HFFc6 (cell line): ENCODE measurements at places on chromosomes 5 and 9.

DNA sequence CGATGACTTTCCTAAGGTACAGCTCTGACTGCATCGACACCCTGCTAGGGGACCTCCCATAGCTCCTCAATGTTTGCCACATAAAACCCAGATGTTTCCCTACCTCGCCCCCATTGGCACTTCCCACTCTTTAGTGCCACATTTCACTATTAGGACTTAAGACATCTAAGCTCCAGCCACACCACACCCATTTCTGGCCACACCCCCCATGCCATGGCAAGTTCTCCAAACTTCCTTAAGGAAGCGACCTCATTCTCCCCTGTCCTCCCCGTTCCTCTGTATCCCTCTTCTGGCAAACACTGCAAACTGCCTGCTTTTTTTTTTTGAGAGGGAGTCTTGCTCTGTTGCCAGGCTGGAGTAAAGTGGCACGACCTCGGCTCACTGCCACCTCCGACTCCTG is 62.9 kb downstream of the USP20 start:
- peaks cover 20% of the 10 kb centered on the region for H3K36me3 ChIP-seq
- no peaks in the 10 kb centered on the region for H3K27me3 ChIP-seq
- H3K4me3 ChIP-seq: no peak overlapping the region
- peaks cover 8% of the 10 kb centered on the region; the same call in 1 of the 2 replicates for H3K4me1 ChIP-seq
- H3K27ac ChIP-seq: no peak overlapping the region; the same call in 1 of the 2 replicates

GRCh38 chr5:179974246-179974945 is 66.7 kb upstream of the TBC1D9B start:
- H3K27me3 ChIP-seq: peaks cover 3% of the 10 kb centered on the region
- no peak for DNase-seq
- H3K4me1 ChIP-seq: no peaks in the 10 kb centered on the region
- no peak overlapping the region for H3K4me3 ChIP-seq
- no peak overlapping the region for H3K27ac ChIP-seq
- H3K36me3 ChIP-seq: peaks cover 5% of the 10 kb centered on the region; the same call in 1 of the 2 replicates

DNA sequence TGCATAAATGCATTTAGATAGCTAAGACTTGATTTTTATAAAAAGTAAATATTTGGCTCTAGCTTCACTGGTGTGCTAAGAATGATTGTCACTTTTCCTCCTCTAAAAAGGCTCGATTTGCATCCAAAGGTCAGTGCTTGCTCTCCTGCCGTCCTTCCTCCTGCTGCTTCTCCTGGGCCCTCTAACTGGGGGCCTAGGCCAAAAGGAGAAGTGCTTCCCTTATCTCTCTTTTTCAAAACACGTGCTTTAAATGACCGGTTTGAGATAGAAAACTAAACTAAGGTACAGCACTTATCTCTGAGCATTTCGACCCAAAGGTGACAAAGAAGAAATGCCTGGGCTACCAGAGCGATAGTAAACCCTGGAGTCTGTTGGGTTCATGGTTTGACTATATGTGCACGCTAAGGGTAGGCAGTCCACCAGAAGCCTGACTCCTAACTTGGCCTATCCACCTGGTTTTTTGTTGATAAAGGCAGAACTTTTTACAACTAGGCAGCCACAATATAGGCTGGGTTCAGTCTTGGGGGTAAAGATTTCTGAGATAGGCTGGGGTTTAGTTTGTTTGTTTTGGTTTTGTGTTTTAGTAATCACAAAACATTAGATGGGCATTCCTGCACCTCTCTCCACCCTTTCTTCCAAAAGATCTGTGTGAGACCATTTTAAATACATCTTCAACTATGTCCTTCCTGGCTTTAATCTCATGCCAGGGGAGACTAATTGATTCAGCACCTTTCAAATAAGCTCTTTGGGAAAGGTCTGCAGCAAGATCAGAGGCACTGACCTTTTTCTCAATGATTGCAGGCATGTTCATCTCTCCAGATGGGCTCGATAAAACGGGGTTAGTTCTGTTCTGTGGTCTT is 3.8 kb downstream of the NR2F1-AS1 start:
- H3K27ac ChIP-seq: no peak overlapping the region
- H3K27me3 ChIP-seq: no peaks in the 10 kb centered on the region
- peaks cover 20% of the 10 kb centered on the region for H3K36me3 ChIP-seq

GRCh38 chr5:91070761-91071550 is 312.2 kb downstream of the ARRDC3 start:
- H3K4me1 ChIP-seq: peaks cover 33% of the 10 kb centered on the region
- no peak for DNase-seq
- peaks cover 8% of the 10 kb centered on the region for H3K27me3 ChIP-seq
- H3K36me3 ChIP-seq: no peaks in the 10 kb centered on the region
- H3K4me3 ChIP-seq: no peak overlapping the region
- H3K27ac ChIP-seq: no peak overlapping the region
